Spinal cord (tissue), 10 donors: ENCODE measurements at places on chromosomes 2 and 18. TPM values are rescaled to one million over a fixed set of nuclear protein-coding genes. Genes with fewer than 3 reads are reported as not detected.

DNA sequence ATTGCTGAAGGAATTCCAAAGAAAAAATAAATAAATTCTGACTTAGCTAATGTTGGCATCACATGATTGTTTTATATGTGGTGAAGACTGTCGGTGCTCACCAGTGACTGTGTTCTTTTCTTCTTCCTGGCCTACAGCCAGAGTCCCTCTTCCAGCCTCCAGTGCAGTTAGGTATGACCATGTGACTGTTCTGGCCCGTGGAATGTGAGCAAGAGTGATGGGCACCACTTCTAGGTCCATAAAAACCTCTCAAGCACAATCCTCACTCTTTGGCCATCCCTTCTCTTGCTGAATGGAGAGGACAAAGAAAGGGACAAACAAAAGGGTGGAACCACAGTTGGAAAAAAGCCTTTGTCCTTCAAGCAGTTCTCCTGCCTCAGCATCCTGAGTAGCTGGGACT is 39.0 kb upstream of the BMPR2 start:
- H3K4me3 ChIP-seq, result no peak overlapping the region
- H3K27me3 ChIP-seq, result no peaks in the 10 kb centered on the region
- H3K36me3 ChIP-seq, result peaks cover 4% of the 10 kb centered on the region
- no peaks in the 10 kb centered on the region for H3K4me1 ChIP-seq
- no peak overlapping the region for H3K27ac ChIP-seq

- H3K27me3 ChIP-seq, result no peaks in the 10 kb centered on the region
- no peak overlapping the region for H3K27ac ChIP-seq
- no peak overlapping the region for H3K4me3 ChIP-seq
- no peaks in the 10 kb centered on the region for H3K36me3 ChIP-seq
- no peaks in the 10 kb centered on the region for H3K4me1 ChIP-seq
- DNase-seq, result no peak
These were observed 157.6 kb upstream of the CCDC68 start for GRCh38 chr18:55116863-55117262.

DNA sequence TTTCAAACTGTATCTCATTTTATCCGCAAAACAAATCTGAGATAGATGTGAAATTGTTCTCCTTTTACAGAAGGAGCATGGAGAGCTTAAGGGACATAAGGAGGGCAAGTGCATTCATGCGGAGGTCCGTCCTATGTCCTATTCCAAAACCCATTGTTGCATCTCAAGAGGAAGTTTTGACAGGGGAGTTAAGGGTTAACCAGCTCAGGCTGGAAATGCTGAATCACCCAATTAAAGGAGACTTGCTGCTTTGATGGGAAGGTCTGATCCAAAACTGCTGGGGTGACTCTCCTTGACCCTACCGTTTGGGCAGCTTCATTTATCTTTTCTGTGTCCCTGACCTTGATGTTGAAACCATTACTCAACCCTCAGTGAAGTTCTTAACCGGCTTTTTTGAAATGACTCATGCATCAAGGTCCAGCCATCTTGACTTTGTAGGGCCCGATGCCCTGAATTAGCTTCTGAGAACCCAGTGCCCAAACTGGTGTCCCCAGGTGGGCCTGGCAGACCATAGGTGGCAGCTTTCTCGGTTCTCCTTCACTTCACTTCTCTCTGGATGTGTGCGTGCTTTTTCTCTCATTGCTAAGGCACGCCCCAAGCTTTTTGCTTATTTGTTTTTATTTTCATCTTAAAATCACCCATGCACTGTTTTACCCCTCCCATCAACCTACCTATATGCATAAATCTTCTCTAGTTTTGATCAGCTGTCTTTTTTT is 15.9 kb upstream of the TXNDC2 start:
- peaks cover 3% of the 10 kb centered on the region for H3K4me1 ChIP-seq
- H3K27me3 ChIP-seq, result no peaks in the 10 kb centered on the region
- H3K27ac ChIP-seq, result no peak overlapping the region
- no peak for DNase-seq
- H3K36me3 ChIP-seq, result no peaks in the 10 kb centered on the region

DNA sequence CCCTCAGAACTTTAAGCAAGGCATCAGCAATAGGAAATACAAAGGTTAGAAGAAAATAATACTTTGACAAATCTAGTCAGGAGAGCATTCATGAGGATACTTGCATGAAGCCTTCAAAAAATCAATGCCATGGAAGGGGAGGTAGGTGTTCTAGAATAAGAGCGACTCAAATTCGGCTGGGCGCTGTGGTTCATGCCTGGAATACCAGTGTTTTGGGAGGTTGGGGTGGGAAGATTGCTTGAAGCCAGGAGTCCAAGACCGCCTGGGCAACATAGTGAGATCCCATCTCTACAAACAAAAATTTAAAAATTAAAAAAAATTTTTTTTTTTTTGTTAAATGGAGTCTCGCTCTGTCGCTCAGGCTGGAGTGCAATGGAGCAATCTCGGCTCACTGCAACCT is 21.8 kb downstream of the GBX2 start:
- no peak for DNase-seq
- peaks cover 4% of the 10 kb centered on the region for H3K4me1 ChIP-seq
- H3K27ac ChIP-seq, result no peak overlapping the region
- H3K36me3 ChIP-seq, result no peaks in the 10 kb centered on the region

DNA sequence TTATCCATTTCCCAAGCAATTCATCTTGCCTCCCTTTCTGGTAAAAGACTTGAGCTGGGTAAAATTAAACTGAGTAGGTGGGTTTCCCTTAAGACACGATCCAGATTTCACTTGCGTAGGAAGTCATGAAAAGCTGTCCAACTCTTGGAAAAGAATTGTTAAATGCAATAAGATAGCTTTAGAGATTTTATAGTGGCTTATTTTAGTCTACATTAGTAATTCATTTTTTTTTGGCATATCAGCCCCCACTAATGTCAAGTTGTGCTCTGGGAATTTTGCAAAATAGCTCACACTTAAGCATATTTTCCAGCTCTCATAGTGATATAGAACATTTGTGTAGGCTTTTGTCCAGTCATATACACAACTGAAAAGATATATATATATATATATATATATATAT is 344.7 kb upstream of the FIGN start:
- DNase-seq, result no peak
- no peaks in the 10 kb centered on the region for H3K27me3 ChIP-seq
- no peaks in the 10 kb centered on the region for H3K4me1 ChIP-seq
- H3K27ac ChIP-seq, result no peak overlapping the region
- H3K4me3 ChIP-seq, result no peak overlapping the region

CFC1 gene
- 21.4 TPM for polyA plus RNA-seq

CDCA7 gene
- 10.3 TPM for polyA plus RNA-seq

- H3K27me3 ChIP-seq, result no peaks in the 10 kb centered on the region
- no peak overlapping the region for H3K27ac ChIP-seq
- DNase-seq, result no peak
- no peaks in the 10 kb centered on the region for H3K36me3 ChIP-seq
- H3K4me1 ChIP-seq, result peaks cover 2% of the 10 kb centered on the region
These were observed 35.7 kb downstream of the GCG start for GRCh38 chr2:162116352-162116751.

- no peak overlapping the region for H3K4me3 ChIP-seq
- DNase-seq, result no peak
- H3K27ac ChIP-seq, result no peak overlapping the region
- no peaks in the 10 kb centered on the region for H3K4me1 ChIP-seq
- no peaks in the 10 kb centered on the region for H3K36me3 ChIP-seq
- no peaks in the 10 kb centered on the region for H3K27me3 ChIP-seq
These were observed 234.8 kb downstream of the CYRIA start for GRCh38 chr2:16430846-16431245.

GRCh38 chr18:2847317-2848246 is 776 bp downstream of the EMILIN2 start:
- H3K27me3 ChIP-seq, result peaks cover 59% of the 10 kb centered on the region
- H3K36me3 ChIP-seq, result no peaks in the 10 kb centered on the region
- DNase-seq, result no peak
- peak overlapping the region; percentile 44 for H3K4me3 ChIP-seq

GDF7 gene
- polyA plus RNA-seq, result 0.74 TPM

DTNB gene
- 43.0 TPM for polyA plus RNA-seq

DNA sequence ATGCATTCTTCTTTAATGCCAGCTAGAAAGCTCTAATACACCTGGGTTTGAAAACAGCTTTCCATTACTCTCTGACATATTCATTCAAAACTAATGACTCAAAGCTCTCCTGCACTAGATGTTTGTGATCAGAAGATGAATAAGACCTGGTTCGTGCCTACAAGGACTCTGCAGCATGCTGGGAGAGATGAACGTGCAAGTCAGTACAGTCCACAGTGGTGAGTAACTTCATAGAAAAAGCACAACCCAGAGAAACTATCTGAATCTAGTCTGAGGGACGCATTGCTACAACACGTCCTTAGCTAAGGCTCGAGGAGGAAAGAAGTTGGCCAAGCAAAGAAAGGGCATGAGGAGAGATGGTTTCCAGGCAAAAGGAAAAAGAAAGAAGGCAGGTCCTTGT is 234.3 kb downstream of the OSR1 start:
- H3K27me3 ChIP-seq, result no peaks in the 10 kb centered on the region
- no peak overlapping the region for H3K4me3 ChIP-seq
- DNase-seq, result no peak
- H3K36me3 ChIP-seq, result no peaks in the 10 kb centered on the region
- no peak overlapping the region for H3K27ac ChIP-seq
- H3K4me1 ChIP-seq, result peaks cover 3% of the 10 kb centered on the region

GKN2 gene
- not detected for polyA plus RNA-seq

DNA sequence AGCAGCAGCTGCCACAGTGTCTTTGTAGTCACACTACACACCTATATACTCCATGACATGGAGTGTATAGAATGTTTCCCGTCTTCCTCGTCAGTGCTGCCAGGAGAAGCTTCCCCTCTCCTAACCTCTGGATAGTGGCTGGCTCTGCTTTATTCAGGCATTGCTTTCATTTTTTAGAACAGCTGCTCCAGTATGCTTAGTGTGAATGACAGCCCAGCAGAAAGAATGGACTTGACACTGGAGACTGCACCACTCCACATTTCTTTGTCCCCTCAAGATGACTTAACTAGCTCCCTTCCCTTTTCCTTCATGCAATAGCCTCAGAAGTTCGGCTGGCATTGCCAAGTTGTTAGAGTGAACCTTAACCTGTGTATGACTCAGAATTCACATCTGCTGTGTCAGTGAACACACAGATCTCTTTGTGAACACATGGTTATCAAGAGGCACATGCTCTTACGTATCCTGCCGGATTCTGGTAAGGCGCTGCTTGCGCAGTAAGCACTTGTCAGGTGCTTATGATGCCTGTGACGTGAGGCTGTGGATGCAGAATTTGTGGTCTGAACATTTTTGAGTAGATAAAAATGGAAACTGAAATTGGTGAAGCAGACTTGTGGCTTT is 73.9 kb downstream of the NEDD4L start:
- no peak overlapping the region for H3K4me3 ChIP-seq
- H3K36me3 ChIP-seq, result peaks cover 3% of the 10 kb centered on the region
- DNase-seq, result peak; percentile 54
- H3K27me3 ChIP-seq, result no peaks in the 10 kb centered on the region

- H3K27me3 ChIP-seq, result peaks cover 29% of the 10 kb centered on the region
- no peak overlapping the region for H3K27ac ChIP-seq
- H3K4me3 ChIP-seq, result no peak overlapping the region
- no peak for DNase-seq
- peaks cover 10% of the 10 kb centered on the region for H3K4me1 ChIP-seq
These were observed 5.1 kb downstream of the FIGLA start for GRCh38 chr2:70785137-70785911.

DNA sequence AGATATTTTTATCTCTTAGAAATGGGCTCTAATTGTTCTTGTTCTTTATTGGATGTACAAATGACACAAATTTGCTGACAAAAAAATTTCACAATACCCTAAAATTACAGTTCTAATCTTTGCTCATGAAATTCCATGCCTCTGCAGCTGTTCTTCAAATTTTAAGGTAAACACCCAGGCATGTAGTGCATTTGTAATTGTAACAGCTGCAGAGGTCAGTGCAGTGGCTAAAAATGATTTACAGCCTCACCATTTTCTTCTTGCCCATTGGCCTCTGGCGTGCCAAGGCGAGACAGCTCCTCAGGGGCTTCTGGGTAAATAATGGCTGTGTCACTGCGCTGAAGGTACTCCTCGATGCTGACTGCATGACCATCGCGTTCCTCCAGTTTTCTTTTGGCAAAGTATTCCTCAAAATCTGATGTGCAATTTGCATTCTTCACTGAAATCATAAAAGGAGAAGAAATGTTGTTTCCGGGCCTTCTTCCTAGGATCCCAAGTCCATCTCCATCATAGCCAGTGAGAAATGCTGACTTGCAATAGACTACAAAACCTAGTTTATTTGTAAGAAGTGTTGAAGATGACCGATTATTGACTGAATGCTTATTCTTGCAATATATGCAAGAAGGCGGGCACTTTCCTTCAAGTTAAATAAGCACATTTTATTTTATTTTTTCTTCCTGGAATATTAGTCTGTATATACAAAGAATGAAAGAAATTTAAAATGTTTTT is 115.2 kb downstream of the ZEB2 start:
- peaks cover 7% of the 10 kb centered on the region for H3K4me1 ChIP-seq
- no peaks in the 10 kb centered on the region for H3K27me3 ChIP-seq
- peaks cover 4% of the 10 kb centered on the region for H3K36me3 ChIP-seq
- H3K27ac ChIP-seq, result no peak overlapping the region
- DNase-seq, result no peak

- no peak overlapping the region for H3K27ac ChIP-seq
- H3K4me3 ChIP-seq, result no peak overlapping the region
- H3K36me3 ChIP-seq, result no peaks in the 10 kb centered on the region
- no peak for DNase-seq
- H3K4me1 ChIP-seq, result no peaks in the 10 kb centered on the region
- no peaks in the 10 kb centered on the region for H3K27me3 ChIP-seq
These were observed 23.4 kb downstream of the MBOAT2 start for GRCh38 chr2:8980096-8980495.

DNA sequence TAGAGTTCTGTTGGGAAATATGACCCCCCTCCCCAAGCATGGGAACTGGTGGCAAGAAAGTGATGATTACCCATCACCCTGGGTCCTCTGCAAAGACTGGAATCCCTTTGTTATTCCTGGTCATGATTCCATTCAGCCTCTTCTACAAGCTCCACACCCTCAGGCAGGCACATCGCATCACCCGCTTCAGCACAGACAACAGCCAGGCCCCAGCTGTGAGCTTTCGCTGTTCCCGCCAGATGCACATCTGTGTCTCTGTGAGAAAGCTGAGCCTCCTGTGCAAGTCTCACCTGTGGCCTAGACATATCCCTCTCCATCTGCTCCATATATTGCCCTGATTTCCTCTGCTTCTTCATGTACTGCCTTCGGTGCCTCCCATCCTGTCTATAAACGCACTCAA is 368.0 kb upstream of the RAB6C start:
- H3K4me1 ChIP-seq, result peaks cover 5% of the 10 kb centered on the region
- H3K36me3 ChIP-seq, result no peaks in the 10 kb centered on the region
- no peak overlapping the region for H3K4me3 ChIP-seq
- H3K27ac ChIP-seq, result no peak overlapping the region
